GM12864 (cell line): ENCODE measurements at places on chromosomes 13 and 19.

GRCh38 chr19:44782729-44783128, 5.0 kb downstream of the CBLC start:
- no peak for DNase-seq

GRCh38 chr19:5269926-5270325, 70.7 kb downstream of the PTPRS start:
- DNase-seq, result no peak

- no peak for DNase-seq
Observed at GRCh38 chr13:32453981-32454380, 26.1 kb upstream of the N4BP2L1 start.

- peak; percentile 82 for DNase-seq
Observed at GRCh38 chr19:4115050-4115817, 8.7 kb downstream of the MAP2K2 start.

GRCh38 chr13:30341815-30342570, 34.6 kb upstream of the KATNAL1 start:
- no peak for DNase-seq

GRCh38 chr13:21748166-21748565, 77.3 kb downstream of the FGF9 start:
- no peak for DNase-seq

- DNase-seq, result no peak
Observed at GRCh38 chr13:113631341-113632095, 26.5 kb downstream of the ATP4B start.

DNA sequence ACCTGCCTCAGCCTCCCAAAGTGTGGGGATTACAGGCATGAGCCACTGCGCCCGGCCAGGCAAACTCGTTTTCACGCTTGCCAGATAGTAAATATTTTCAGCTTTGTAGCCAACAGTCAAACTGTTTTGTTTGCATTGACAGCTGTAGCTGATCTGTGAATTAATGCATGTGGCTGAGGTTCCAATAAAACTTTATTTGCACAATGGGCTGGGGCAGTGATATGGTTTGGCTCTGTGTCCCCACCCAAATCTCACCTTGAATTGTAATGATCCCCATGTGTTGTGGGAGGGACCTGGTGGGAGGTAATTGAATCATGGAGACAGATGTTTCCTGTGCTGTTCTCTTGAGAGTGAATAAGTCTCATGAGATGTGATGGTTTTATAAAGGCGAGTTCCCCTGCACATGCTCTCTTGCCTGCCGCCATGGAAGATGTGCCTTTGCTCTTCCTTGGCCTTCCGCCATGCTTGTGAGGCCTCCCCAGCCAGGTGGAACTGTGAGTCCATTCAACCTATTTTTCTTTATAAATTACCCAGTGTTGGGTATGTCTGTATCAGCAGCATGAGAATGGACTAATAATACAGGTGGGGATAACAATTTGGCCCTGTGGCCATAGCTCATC, 22.4 kb upstream of the RANBP3 start:
- DNase-seq, result no peak

DNA sequence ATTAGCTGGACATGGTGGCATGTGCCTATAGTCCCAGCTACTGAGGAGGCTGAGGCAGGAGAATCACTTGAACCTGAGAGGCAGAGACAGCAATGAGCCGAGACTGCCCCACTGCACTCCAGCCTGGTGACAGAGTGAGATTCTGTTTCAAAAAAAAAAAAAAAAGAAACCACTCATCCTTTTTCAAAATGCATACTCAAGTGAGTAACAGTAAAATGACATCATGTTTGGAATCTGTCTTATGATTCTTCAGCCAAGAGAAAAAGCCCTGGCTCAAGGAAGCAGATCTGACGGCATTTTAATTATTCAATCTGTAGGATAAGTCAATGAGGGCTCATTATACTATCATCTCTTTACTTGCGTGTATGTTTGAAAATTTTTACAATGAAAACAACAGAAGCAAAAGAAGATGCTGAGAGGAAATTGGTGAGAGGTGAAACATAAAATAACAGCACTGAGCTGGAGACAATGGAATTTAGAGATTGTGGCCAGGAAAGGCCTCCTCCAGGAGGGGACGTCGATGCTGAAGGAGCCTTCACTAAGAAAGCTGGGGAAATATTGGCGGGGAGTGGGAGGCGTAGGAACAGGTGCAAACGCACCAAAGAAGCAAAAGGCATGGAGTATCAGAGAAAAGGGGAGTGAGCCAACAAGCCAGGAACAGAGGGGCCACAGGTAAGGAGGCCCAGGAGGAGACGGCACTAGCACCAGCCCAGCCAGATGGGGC, 12.9 kb upstream of the CCNE1 start:
- DNase-seq, result no peak

- DNase-seq, result no peak
Observed at GRCh38 chr13:23898101-23898500, 799 bp upstream of the C1QTNF9B start.

GRCh38 chr13:73958657-73959397, 175.4 kb downstream of the KLF12 start:
- no peak for DNase-seq

DNA sequence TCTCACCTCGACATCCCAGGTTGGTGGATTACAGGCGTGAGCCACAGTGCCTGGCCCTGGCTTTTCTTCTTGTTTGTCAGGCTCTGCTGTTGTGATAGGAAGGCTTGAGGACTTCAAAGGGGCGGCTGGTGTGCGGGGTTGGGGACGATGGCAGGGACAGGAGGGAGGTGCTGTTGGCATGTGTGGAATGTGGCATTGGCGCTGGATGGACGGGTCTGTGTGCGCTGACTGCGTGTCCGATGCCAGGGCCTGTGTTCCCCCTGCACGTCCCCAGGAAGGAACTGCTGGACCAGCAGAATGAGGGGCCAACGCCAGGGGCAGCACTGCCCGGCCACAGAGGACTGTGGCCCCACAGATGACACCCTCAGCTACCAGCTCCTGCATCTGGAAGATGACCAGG, 12.7 kb upstream of the PTBP1 start:
- no peak for DNase-seq

DNA sequence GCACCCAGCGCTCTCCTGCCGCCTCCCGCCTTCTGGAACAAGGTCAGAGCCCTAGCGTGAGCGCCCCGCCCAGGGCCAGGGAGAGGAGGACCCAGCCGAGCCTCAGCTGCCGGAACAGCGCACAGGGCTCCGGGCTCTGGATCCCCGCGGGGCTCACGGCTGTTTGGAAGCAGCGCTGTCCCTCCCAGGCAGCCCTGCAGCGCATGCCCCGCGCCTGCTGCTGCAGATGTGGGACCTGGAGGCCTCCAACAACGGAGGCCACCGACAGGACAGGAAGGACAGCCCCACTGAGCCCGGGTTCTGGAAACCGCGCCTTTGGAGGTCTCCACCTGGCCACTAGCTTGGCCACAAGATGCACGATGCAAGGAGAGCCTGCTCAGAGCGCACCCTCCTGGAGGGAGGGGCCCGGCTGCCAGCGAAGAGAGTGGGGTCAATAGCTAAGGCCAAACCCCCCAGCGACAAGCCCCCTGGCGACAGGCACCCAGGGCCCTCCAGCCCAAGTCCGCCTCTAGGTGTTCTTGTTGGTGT, 12.6 kb downstream of the ZSCAN18 start:
- DNase-seq, result no peak

DNA sequence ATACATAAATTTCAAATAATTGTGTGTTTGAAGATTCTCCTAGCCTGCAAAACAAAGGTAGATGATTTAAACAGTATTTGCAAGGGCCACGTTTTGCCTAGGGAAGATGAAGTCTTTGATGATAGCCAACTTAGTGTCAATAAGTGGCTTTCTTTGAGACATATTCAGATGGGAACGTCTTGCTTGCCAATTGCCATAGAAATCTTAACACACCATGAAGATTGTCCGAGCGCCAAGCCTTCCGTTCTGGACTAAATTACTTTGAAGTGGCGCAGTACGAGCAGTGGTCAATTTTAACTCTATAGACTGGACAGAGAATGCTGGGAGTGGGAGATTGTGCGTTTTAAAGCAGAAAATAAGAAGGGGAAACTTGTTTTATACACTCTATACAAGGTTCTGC, 9.9 kb downstream of the ZIC5 start:
- DNase-seq, result no peak

DNA sequence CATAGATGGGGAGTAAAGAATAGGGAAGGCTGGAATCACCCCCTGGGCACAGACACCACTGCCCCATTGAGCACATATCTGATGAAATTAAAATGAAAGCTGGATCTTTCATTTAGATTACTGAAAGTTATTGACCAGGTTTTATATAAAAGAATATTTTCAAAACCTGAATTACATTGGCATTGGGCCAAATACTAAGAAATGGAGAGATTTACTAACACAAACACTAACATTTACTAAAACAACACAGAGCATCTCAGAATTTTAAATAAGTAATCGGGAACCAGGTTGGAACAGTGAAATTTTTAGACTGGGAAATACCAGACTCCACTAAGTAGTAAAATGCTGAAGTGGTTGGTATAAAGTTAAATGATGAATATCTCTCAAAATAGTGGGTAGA, 88.9 kb downstream of the HS6ST3 start:
- no peak for DNase-seq

GRCh38 chr19:38836983-38837626, 5.5 kb upstream of the ECH1 start:
- DNase-seq, result no peak

- DNase-seq, result no peak
Observed at GRCh38 chr19:275958-276646, 15.1 kb downstream of the PLPP2 start.

GRCh38 chr13:98813993-98814392, 61.5 kb upstream of the SLC15A1 start:
- no peak for DNase-seq

DNA sequence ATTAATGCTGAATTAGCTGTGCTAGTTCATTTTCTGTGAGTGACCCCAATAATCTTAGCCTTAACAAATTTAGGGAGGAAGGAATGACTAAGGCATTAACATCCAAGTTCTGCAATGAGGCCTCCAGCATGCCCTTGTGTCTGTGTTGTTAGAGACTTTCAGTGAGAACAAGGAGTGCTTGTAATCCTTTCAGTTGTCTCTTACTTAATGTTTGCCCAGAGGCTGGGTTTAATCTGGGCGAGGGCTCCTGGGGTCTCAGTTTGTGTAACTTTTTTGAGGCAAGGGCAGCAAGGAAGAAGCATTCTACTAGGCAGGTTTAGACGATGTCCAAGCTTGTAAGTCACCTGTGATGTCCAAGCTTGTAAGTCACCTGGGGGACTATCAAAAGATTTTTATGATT, 24.3 kb downstream of the CCNA1 start:
- DNase-seq, result no peak

DNA sequence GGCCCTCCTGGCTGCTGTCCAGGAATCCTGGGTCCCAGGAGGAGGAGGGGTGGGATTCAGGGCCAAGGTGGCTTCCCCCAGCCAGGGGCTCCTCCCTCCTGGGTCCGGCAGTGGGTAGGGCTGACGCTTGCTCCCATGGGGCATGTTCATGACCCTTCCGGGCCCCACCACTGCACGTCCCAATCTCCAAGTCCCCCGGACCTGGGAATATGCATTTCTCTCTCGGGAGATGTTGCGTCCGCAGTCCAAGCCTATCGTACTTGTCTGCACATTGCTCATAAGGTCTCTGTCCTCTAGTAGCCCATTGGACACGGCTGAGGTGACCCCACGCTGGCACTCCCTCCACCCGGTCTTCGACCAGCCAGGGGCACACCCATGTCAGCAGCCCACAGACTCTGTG, 192.3 kb downstream of the TEX29 start:
- no peak for DNase-seq

- no peak for DNase-seq
Observed at GRCh38 chr13:31208559-31209122, 8.9 kb downstream of the B3GLCT start.

DNA sequence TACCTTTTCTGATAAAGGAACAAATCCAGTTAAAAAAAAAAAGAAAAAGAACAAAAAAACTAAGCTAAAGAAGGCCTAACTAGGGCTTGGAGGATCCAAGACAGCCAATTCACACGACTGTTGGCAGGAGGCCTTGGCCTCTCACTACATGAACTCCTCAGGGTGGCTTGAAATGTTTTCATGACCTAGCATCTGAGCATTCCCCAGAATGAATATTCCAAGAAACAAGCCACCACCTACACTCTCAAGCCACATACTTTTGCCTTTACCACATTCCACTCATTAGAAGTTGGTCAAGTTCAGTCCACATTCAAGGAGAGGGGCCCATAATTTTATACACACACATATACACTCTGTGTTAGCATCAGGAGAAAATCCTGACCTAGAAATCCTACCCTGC, 97.6 kb upstream of the SIAH3 start:
- DNase-seq, result no peak

DNA sequence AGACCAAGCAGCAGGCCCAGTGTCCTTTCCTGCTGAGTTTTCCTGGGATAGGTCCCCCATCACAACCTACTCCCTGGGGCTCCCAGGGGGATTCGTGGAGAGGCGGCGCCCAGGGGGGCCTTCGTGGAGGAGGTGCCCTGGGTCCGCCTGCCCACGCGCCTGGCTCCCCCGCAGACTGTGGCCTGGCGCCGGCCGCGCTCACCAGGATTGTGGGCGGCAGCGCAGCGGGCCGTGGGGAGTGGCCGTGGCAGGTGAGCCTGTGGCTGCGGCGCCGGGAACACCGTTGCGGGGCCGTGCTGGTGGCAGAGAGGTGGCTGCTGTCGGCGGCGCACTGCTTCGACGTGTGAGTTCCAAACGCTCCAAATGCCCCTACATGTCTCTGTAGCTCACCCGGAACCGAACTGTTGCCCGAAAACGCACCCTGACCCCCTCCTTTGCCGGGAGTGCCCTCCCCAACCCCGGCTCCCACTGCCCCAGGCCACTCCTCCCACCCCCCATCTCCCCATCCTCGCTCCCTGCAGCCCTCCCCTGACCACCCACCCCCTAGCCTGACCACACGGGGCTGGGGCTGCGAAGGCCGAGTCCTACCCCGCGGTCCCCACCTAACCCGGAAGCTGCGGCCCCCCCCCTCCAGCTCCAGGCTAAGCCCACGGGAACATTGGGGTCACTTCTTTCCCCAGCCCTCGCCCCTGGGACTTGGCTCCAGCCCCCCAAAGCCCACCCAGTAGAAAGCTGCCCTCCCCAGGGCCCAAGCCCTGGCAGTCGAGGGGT, 3.3 kb downstream of the TIMM13 start:
- DNase-seq, result no peak

- DNase-seq, result no peak
Observed at GRCh38 chr19:18488838-18489626, 32.8 kb downstream of the ELL start.

DNA sequence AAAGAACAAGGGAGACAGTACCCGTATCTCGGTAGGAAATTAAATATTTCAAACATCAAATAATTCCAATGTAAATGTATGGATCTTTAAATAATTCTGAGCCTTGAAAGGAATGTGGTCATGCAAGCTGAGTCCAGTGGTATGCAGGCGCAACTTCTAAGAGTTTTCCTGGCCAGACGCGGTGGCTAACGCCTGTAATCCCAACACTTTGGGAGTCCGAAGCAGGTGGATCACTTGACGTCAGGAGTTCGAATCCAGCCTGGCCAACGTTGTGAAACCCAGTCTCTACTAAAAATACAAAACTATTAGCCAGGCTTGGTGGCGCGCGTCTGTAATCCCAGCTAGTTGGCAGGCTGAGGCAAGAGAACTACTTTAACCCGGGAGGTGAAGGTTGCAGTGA, 1.1 kb upstream of the ZNF845 start:
- no peak for DNase-seq
